Erythroblast (primary cell): ENCODE measurements at places on chromosomes 7 and 10.

DNA sequence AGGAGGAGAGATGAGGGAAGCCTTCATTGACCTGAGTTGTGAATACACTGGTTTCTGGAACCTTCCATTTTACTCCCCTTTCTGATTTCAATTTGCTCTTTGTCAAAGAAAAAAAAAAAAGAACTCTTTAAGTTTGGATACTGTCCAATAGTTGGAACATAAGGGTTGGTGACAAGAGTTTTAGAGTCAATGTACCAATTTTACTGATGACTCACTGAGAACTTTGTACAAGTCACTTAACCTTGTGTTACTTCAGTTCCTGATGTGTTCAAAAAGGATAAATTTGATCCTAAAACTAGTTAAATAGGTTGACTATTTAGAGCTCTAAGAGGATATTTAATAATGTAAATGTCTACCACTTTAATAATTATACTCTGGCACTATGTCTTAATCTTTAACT lies 4.1 kb upstream of the CDK14 start:
- DNase-seq = no peak

DNA sequence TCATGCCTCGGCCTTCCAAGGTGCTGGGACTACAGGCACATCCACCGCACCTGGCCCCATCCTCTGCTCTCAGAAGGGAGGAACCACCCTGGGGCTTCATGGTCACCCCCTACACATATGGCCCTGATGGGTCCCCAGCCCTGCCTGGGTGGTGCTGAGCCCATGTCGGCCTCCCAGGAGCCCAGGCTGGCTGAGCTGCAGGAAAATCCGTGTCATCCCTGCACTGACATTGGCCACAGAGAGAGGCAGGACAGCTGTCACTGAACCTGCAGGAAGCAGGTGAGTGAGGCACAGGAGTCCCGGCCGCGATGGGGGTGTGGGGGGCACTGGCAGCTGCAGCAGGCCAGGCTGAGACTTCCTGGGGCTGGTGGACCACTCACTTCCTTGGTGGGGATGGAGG lies 8.0 kb downstream of the GRIFIN start:
- DNase-seq = no peak

DNA sequence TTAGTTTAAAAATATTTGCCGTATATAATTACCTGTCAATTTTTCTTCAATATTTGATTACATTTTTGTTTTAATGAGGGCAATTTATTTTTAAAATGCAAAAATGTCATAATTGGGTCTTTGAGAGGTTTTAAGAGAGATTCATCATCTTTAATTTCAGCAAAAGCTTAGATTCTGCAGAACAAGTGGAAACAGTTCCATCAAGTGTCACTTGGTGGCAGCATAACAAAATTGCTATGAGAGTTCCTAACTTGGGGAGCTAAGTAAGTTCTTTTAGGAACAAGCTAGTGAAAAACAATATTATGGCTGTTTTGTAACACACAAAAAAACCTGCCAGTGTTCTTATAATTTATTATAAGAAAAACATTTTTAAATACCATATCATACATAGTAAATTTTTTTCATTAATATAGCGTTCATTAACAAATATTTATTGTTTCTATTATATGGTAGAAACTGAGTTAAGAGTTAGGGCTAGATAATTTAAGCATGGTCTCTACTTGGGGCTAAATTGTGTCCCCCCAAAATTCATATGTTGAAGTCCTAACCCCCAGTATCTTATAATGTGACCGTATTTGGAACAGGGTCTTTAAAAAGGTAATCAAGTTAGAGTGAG lies 155.2 kb downstream of the MAGI2 start:
- DNase-seq = peak; percentile 17

DNA sequence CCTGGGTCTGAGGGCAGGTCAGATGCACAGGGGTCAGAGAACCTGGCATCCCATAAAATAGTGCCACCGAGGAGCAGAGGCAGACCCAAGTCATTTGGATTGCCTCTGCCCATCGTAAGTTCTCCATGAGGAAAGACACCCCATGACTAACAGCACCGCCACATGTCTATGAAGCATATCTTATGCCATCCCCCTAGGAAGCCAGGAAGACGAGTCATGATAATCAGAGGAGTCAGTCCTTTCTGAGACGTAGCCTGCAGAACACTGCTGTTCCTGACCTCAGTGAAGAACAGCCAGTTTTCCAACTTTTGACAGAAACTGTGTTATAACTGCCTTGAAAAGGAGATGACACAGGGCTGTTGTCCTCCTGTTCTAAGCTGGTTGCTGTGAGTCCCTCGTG lies 51.2 kb downstream of the INSYN2A start:
- DNase-seq = no peak

GRCh38 chr10:107362306-107362705 lies 197.8 kb upstream of the SORCS1 start:
- DNase-seq = no peak
